ENCODE measurements at places on chromosomes 1 and 21.

GRCh38 chr1:206737729-206738201 is 32.8 kb upstream of the IL19 start:
- no peak for DNase-seq

DNA sequence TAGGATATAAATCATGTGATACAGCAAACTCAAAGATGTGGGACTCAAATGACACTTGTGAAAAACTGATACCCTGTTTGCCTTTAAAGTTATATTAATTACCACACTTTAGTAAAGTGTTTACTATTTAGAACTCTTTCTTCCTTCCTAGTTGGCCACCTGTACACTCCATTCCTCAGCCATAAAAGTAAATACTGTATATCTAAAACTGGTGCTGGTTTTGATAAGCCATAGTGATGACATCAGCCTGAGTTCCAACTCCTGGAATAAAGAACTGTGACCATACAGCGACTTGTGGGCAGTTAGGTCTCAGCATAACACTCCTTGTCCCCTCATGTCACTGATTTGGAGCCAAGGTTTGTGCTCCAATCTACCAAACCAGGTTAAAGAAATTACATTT is 2.8 kb downstream of the PTGER3 start:
- no peak for DNase-seq

GRCh38 chr1:164609089-164609488 is 50.1 kb downstream of the PBX1 start:
- no peak for DNase-seq

- DNase-seq: no peak
Measured at GRCh38 chr1:110233861-110234260, 23.7 kb downstream of the KCNC4 start.

GRCh38 chr1:55071477-55071876 is 32.1 kb downstream of the PCSK9 start:
- DNase-seq: peak; percentile 73

- no peak for DNase-seq
Measured at GRCh38 chr1:210800301-210800700, 333.6 kb downstream of the KCNH1 start.

GRCh38 chr1:27713869-27714513 is 11.8 kb upstream of the FAM76A start:
- no peak for DNase-seq

DNA sequence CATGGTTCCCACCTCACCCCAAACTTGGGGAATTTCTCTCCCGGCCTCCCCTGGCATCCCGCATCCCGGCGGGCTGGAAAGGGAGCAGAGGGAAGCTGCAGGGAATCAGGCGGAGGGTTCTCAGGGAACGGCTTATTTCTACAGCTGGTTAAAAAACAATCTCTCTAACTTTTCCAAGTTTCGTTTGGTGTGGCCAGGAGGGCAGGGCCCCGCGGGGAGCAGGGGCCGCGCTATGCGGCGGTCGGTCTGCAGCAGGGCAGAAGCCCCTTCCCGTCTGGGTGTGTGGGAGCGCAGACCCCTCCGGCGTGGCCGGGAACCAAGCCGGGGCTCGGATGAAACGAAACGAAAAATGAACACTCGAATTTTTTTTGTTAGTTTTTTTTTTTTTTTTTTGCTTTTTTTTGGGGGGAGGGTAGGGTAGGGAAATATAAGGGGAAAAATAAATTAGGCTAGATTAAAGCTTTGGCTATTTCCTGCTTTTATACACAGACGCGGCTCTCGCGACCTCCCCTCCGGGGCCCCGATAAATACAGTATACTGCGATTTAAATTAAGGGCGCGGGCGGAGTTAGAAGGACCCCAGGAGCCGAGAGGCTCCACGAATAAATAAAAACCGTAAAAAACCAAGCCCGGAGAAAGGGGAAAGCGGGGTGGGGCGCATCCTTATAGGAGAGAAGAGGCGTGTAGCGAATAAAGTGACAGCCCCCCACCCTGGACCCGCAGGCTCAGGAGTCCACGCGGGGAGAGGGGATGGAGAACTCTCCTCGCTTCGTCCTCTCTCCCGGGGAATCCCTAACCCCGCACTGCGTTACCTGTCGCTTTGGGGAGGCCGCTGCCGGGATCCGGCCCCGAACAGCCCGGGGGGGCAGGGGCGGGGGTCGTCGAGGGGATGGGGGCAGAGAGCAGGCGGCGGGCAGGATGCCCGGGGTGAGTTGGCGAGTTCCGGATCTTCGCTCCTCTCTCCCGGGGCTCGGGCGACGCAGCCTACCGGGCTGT is 2.1 kb downstream of the POU3F1 start:
- DNase-seq: no peak

GRCh38 chr1:198300451-198300850 is 143.7 kb downstream of the NEK7 start:
- no peak for DNase-seq

- DNase-seq: no peak
Measured at GRCh38 chr1:209222826-209223225, 360.7 kb upstream of the CAMK1G start.

GRCh38 chr1:159835356-159835755 is 8.7 kb downstream of the SLAMF8 start:
- DNase-seq: no peak

GRCh38 chr1:32759997-32760623 is 57.0 kb downstream of the YARS1 start:
- peak; percentile 67 for DNase-seq

DNA sequence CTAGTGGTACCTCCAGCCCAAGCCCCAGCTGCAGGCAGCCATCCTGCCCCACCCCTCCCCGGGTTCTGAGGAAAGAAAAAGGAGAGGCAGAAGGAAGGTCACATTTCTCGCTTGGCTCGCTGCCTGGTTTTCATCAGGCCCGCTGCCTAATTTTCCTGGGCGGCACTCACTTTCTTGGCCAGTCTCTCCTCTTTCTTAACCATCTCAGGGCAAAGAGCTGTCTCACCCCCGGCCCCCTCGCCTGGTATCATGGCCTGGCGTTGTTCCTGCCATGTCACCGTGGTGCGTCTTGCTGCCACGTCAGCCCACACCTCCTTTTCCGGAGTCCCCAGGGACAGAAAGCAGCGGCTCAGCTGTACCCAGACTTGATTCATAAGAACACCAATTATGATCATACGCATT is 26.6 kb upstream of the CASZ1 start:
- DNase-seq: peak; percentile 4

GRCh38 chr1:94105957-94106529 is 14.9 kb downstream of the ABCA4 start:
- DNase-seq: no peak

GRCh38 chr1:67552336-67552759 is 122.1 kb upstream of the SERBP1 start:
- DNase-seq: no peak

- DNase-seq: peak; percentile 46
Measured at GRCh38 chr1:110605901-110606656, at the start of gene KCNA2. KCNA2 (minus strand) TSS chr1:110606358; CDS start chr1:110604782, 1,576 bp downstream.

GRCh38 chr1:158185770-158186169 is 5.1 kb downstream of the CD1D start:
- peak; percentile 16 for DNase-seq

DNA sequence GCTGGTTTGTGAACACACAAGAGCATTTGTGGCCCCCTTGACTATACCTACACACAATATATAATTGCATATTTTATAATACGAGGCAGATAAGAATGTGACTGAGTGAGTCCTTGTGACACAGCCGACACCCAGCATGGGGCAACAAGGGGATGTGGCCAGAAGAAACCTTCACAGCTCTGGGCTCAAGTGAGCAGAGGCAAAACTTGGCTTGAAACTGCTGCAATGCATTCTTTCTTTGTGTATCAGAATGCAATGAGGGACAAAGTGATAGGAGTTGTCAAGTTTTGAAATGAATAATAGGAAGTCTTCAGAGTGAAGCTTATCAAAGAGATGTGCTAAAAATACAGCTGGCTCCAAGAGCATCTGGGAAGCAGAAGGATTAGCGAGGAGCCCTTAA is 124.0 kb upstream of the C8B start:
- DNase-seq: no peak

- DNase-seq: no peak
Measured at GRCh38 chr1:85153149-85153891, 47.5 kb downstream of the SYDE2 start.

- peak; percentile 64 for DNase-seq
Measured at GRCh38 chr1:204065174-204065985, 7.5 kb upstream of the SOX13 start.

GRCh38 chr1:111878649-111879048 is 110.8 kb downstream of the KCND3 start:
- no peak for DNase-seq

DNA sequence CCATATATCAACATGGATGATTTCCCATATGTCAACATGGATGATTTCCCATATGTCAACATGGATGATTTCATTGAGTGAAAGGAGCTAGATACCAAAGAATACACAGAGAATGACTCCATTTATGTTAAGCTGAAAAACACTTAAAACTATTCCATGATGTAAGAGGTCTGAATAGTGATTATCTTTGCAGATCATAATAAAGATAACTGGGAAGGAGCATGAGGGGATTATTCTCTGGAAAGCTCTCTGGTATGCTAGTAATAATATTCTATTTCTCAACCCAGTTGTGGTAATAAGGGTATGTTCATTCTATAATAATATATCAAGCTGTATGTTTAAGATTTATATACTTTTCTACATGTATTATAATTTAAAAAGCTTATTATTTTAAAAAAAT is 14.1 kb downstream of the SYNJ1 start:
- no peak for DNase-seq

DNA sequence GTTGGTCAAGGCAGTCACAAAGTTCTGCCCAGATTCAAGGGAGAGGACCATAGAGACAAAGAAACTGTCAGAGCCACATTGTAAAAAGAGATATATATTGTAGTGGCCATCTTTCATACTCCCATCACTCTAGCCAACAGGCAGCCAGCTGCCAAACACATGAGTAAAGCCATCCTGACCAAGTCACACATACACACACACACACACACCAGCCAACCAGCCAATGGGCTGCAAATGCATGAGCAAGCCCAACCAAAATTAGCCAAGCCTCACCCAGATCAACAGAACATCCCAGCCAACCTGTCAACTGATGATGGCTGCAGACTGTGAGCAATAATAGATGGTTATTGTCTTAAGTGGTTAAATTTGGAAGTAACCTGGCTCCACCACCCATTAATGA is 120.7 kb downstream of the SEC16B start:
- peak; percentile 8 for DNase-seq

DNA sequence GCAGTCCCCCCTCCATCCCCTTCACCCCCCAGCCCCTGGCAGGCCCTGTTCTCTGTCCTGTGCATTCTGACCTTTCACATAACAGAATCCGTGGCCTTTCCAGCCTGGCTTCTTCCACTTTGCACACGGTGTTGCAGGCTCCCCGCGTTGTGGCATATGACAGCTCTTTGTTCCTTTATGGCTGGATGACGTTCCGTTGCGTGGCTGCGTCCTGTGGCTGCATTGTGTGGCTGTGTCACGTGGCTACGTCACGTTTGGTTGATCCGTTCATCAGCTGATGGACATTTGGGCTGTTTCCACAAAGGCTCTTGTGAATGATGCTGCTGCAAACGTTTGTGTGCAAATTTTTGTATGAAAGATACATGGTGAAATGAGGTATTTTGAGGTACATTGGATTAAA is 53.3 kb downstream of the PDE9A start:
- no peak for DNase-seq

DNA sequence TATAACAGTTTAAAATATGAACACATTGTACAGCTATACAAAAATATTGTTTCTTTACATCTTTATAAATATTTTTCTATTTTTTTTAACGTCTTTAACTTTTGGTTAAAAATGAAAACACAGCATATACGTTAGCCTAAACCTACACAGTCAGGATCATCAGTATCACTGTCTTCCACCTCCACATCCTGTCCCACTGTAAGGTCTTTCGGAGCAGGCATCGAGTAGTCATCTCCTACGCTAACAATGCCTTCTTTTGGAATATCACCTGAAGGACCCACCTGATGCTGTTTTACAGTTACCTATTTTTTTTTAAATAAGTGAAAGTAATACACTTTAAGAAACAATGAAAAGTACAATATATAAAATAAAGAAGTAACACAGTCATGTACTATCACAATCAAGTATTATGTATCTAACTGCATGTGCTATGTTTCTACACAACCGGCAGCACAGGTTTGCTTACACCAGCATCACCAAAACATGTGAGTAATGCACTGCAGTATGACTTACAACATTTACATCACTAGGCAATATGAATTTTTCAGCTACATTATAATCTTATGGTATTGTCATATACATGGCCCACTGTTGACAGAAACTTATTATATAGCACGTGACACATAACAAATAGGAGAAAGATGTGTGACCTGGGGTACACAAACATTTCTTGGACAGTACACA is 254.4 kb downstream of the AKT3 start:
- no peak for DNase-seq

DNA sequence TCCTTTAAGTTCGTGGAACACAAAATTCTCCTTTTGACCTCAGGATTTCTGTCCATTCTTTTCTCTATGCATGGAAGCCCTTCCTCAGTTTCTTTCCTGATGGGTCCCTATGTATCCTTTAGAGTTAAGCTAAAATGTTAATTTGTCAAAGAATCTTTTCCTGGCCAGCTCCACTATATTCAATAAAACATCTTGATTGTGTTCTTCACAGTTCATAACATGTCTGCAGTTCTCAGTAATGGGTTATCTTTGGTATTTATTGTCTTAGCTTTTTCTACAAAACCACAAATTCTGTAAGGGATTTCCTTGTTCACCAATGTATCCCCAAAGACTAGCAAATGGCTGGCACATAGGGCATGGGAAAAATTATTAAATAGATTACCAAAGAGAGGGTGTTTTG is 998.5 kb downstream of the ADGRL2 start:
- DNase-seq: no peak

GRCh38 chr1:226678251-226678650 is 60.8 kb downstream of the ITPKB start:
- DNase-seq: no peak

GRCh38 chr1:218447010-218447689 is 102.0 kb downstream of the TGFB2 start:
- no peak for DNase-seq

- DNase-seq: peak; percentile 40
Measured at GRCh38 chr1:92444351-92444750, 42.4 kb downstream of the GFI1 start.

DNA sequence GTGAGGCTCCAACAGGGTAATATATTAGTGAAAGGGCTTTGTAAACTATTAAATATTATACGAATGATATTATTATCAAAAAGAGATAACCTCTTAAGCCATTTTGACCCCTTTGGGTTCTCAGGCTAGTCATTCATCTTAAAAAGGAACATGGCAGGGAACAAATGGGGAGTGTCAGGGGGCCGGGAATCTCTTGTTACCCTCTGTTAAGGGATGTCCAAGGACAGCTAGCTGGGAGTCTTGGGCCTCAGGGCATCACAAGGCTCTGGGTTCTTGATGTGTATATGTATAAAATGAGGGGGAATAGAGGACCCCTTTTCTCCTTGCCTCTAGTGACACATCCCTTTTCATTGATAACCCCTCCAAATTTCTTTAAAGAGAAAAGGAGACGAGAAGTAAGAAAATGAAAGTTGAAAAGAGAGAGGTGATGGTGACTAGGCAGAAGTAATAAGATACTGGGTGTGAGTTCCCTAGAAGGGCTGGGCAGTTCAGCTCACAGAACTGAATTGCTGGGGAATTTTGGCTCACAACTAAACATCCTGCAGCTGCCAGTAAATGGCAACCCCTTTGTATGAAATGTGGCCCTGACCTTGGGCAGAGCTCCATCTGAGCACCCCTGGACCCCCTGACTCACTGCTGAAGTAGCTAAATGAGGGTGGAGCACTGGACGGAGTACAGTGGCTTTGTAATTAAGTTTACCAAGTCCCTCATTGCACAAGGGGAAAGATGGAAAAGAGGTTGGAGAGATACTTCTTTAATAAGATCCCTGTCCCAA is 20.0 kb upstream of the ZNF326 start:
- no peak for DNase-seq
